ENCODE measurements at places on chromosomes 5 and 9.

DNA sequence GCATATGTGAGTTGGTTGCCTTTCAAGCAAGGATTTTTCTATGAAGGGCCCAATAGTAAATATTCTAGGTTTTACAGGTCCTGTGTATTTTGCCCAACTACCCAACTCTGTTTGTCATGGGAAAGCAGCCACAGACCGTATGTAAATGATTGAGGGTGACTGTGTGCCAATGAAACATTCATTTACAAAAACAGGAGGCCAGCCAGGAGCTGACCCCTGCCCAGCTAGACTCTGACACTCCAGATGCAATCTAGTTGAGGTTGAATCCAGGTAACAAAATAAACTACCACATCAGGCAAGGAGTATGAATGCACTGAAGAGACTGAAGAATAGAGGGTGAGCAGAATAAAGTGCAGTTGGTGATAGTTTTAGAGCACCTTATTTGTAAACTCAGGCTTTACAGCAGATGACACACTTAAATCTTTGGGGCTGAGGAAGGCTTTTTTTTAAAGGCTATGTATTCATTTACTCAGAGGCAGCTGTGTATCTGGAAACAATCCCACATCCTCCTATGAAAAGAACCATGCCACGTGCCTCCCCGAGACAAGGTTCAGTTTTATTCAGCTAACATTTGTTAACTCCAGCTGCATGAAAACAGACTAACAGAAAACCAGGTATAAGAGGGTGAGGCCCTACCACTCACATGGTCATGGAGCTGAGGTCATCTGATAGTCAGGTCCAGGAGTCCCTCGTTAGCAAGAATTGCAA, 60.7 kb downstream of the SLC1A1 start:
- DNase-seq: no peak

GRCh38 chr9:128062846-128063831, 4.0 kb downstream of the NAIF1 start:
- DNase-seq: no peak

DNA sequence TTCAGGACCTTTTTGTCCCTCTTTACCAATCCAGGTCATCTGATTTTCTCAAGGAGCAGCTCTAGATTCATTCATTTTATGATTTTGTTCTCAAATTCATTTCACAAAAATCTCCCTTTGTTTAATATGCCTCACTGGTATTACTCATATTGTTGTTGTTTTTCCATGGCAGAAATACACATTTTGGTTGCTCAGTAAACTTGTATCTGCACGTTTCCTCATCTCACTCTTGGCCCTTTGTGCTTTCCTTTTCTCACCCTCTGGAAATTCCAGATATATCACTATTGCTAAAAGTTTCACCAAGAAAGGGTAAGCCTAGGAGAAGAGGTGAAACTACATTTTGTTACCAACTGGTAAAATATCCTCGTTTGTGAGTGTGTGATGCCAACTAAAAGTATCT, 14.8 kb downstream of the ASPN start:
- DNase-seq: no peak

GRCh38 chr5:9430306-9430705, 115.6 kb downstream of the SEMA5A start:
- DNase-seq: no peak

Measured in mesothelial cell of epicardium (in vitro differentiated cells).